ENCODE measurements at places on chromosomes 7 and 10. TPM values are rescaled to one million over a fixed set of nuclear protein-coding genes. Genes with fewer than 3 reads are reported as not detected.

Gene UBE2D4
- total RNA-seq: 8.9 TPM

GRCh38 chr7:94258418-94259300 lies 136.0 kb upstream of the COL1A2 start:
- no peaks in the 10 kb centered on the region for H3K27me3 ChIP-seq
- no peak for DNase-seq
- H3K4me3 ChIP-seq: no peak overlapping the region
- peaks cover 16% of the 10 kb centered on the region for H3K4me1 ChIP-seq

DNA sequence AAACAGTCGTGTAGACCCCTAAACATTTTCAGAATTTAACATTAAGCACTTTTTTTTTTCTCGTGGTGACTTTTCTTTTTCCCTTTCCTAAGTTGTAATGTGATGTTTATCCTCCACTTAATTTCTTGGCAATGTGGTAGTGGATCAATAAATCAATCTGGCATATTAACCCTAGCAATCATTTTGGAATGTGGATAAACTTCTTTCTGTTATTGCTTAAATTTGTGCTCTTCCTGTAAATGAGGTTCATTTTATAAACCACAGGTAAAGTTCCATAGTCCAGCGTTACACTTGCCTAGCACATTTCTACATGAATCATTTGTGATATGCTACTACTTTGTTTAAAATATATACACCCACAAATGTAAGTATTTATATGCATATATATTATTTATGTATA lies 247.4 kb upstream of the ETV1 start:
- H3K36me3 ChIP-seq: no peaks in the 10 kb centered on the region

DNA sequence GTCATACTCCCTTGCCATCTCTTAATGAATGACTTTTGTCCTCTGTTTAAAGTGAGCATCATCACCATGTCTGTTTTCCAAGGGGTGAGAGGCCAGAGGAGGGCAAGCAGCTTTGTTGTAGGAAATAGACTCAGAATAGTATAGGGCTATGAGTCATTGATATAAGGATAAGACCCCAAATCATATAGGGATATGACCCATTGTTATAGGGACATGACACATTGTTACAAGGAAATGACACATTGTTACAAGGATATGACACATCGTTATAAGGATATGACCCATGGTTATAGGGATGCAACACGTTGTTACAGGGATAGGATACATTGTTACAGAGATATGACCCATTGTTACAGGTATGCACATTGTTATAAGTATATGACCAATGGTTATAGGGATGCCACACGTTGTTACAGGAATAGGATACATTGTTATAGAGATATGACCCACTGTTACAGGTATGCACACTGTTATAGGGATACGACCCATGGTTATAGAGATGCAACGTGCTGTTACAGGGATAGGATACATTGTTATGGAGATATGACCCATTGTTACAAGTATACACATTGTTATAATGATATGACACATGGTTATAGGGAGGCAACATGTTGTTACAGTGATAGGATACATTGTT lies 311.1 kb upstream of the ADARB2 start:
- no peaks in the 10 kb centered on the region for H3K36me3 ChIP-seq
- H3K4me3 ChIP-seq: no peak overlapping the region
- no peak overlapping the region for H3K27ac ChIP-seq
- no peaks in the 10 kb centered on the region for H3K4me1 ChIP-seq

DNA sequence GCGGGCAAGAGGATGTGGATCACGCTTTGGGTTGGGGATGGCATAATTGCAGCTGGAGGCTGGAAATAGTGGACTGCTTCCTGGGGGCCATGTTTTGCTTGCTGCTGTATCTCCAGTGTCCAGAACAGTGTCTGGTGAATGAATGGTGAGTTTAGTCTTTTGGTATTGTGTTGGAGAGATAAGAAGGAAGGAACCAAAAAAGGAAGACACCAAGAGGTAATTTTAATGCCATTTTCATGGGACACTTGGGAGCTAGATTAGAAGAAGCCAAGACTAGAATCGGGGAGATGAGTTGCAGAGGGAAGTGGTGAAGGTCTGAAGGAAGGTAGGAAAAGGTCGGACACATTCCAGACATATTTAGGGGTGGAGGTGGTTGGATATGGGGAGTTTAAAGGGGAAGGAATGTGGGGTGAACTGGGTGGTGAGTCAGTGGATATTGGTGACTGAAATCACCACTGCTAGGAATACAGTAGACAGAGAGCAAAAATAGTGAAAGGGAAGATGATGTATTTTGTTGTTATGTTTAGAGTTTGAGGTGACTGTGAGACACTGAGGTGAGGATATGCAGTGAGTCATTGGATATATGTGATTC lies 76.7 kb downstream of the CCNY start:
- no peak overlapping the region for H3K27ac ChIP-seq
- no peaks in the 10 kb centered on the region for H3K36me3 ChIP-seq
- DNase-seq: no peak
- no peaks in the 10 kb centered on the region for H3K27me3 ChIP-seq
- H3K4me3 ChIP-seq: no peak overlapping the region

DNA sequence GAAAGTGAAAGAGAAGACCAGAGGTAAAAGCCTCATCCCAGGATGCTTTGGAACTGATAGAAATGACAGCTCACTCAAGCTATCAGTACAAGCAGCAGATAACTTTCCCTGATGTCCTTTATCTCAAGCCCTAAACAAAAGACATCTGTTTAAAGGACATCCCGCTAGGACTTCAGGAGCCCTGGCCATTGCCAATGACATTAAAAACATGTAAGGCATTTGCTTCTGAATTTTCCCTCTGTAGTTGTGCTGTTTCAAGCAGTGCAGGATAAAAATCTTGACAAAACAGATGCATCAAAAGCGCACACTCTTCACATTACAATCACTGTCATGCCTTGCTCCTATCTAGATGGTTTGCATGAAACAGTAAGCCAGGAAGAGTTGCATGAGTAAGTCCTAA lies 159.8 kb downstream of the AOAH start:
- peaks cover 7% of the 10 kb centered on the region for H3K4me1 ChIP-seq
- H3K27ac ChIP-seq: no peak overlapping the region
- H3K4me3 ChIP-seq: no peak overlapping the region
- H3K36me3 ChIP-seq: no peaks in the 10 kb centered on the region
- no peaks in the 10 kb centered on the region for H3K27me3 ChIP-seq
- DNase-seq: no peak

GRCh38 chr10:95440756-95441546 lies 120.2 kb downstream of the SORBS1 start:
- no peaks in the 10 kb centered on the region for H3K27me3 ChIP-seq
- H3K4me3 ChIP-seq: no peak overlapping the region
- no peaks in the 10 kb centered on the region for H3K36me3 ChIP-seq
- DNase-seq: no peak

GRCh38 chr7:70044064-70044463 lies 445.8 kb downstream of the AUTS2 start:
- H3K27me3 ChIP-seq: no peaks in the 10 kb centered on the region
- no peaks in the 10 kb centered on the region for H3K36me3 ChIP-seq
- peaks cover 51% of the 10 kb centered on the region for H3K4me1 ChIP-seq
- no peak overlapping the region for H3K4me3 ChIP-seq
- DNase-seq: no peak

Data from mesothelial cell of epicardium (in vitro differentiated cells).